ENCODE measurements at places on chromosomes 3 and 15.

DNA sequence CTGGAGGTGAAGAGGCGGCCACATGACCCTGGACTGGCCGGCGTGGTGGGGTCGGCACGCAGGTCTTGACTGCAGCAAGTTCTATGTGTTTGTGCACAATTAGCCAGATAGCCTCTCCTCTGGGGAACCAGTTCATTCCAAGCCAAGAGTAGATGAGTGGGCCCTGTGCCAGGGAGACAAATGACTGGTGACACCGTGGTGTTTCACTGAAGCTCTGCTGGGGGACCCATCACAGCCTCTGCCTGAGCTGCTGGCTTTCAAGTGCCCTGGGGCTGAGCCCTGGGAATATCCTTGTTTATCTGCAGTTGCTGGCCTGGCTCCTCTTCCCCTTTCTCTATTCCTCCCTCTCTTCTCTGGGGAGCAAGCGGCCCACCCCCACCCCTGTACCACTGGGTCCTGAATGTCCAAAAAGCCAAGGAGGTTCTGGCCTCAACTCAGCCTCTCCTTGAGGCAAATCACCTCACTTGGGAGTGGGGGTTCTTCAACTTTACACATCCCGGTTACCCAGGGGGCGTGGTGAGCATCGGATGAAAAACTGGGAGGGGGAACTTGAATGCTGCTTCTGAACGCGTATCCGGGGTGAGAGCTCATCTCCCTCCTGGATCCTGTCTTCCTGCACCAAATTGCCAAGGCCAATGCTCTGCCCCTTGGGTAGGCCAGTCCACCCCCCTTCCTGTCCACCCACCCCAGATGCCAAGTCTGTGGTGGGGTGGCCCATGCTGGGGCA, 199.6 kb upstream of the LYSMD4 start:
- H3K27ac ChIP-seq = no peak overlapping the region
- no peaks in the 10 kb centered on the region for H3K36me3 ChIP-seq
- H3K4me3 ChIP-seq = no peak overlapping the region
- H3K27me3 ChIP-seq = peaks cover 27% of the 10 kb centered on the region
- H3K4me1 ChIP-seq = peaks cover 20% of the 10 kb centered on the region
- DNase-seq = no peak

DNA sequence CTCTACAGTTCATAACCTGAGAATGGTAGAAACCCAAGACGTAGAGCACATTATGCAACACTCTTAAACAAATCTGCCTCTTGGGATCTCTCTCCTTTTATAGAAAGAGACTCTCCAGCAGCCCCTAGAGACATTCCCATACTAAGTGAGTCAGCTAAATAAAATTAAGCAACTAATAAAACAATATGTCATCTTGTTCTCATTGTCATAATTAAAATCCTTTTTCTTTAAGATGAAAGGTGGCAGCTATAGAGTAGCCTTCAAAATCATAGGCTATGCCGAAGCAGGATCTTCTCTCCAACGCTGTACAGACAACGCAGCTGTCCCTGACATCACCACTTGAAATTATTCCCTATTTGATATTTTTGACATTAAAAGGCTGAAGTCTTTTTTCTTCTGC, 790.0 kb downstream of the FHIT start:
- H3K36me3 ChIP-seq = no peaks in the 10 kb centered on the region
- no peaks in the 10 kb centered on the region for H3K4me1 ChIP-seq
- no peak for DNase-seq
- no peaks in the 10 kb centered on the region for H3K27me3 ChIP-seq
- H3K4me3 ChIP-seq = no peak overlapping the region

DNA sequence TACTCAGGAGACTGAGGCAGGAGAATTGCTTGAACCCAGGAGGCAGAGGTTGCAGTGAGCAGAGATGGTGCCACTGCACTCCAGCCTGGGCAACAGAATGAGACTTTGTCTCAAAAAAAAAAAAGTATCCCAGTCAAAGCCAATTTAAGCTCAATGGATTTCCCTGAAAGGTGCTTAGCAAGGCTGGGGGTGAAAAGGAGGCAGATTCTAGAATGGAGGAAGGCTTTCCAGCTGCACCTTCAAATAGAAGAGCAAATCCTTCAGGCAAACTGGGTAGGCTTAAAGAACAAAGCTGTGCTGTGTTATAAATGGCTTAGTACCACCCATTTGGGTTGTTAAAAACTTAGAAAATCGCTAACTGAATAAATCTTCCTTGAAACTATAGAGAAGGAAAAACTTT, 3.0 kb upstream of the IFT57 start:
- no peak overlapping the region for H3K4me3 ChIP-seq
- H3K27ac ChIP-seq = no peak overlapping the region

GRCh38 chr3:191753196-191753595, 292.2 kb downstream of the PYDC2 start:
- no peak overlapping the region for H3K27ac ChIP-seq
- H3K27me3 ChIP-seq = no peaks in the 10 kb centered on the region
- H3K4me3 ChIP-seq = no peak overlapping the region
- H3K4me1 ChIP-seq = no peaks in the 10 kb centered on the region
- H3K36me3 ChIP-seq = no peaks in the 10 kb centered on the region
- DNase-seq = no peak

DNA sequence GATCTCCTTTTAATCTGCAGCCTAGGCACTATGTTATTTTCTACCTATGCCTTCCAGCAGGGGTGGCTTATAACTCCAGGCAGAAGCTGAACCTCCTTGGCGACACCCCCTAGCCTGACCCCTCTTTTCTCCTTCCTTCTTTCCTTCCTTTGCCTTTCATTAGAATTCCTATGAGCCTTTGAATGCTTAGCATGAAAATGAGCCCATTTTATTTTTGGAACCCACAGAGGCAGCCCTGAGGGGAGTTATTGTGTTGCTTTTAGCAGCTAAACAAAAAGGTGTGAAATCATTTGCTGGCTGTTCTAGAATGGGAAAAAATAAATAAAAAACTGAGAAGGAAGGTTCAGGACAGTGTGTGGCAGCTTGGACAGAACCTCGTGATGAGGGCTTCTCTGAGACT, 164.6 kb upstream of the ICE2 start:
- peak overlapping the region; percentile 82 for H3K27ac ChIP-seq
- H3K27me3 ChIP-seq = no peaks in the 10 kb centered on the region
- peaks cover 36% of the 10 kb centered on the region for H3K4me1 ChIP-seq
- DNase-seq = peak; percentile 37

DNA sequence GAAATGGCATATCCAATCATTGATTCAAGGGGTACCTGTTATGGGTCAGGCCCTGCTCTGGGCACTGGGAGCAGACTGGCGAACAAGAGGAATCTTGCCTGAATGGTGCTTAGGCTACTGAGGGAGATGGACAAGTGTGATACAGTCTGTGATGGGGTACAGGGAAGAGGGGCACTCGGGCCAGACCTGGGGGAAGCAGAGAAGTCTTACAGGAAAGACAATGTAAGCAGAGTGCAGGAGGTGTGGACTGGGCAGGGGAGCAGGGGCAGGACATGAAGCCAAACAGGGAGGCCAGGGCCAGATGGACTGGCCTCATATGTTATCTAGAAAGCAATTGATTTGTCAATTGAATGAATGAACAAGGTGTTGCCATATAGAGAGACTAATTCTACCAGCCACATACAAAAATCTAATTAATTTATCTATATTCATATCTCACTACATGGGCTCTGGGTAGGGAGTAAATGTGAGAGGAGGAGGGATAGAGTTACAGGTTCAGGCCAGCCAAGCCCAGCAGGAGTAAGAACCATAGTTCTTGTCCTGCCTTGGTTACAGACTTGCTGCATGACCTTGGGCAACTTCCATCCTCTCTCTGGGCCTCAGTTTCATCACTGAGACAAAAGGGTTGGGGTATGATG, 3.6 kb upstream of the IGDCC4 start:
- no peak overlapping the region for H3K4me3 ChIP-seq
- H3K27me3 ChIP-seq = peaks cover 21% of the 10 kb centered on the region
- no peak overlapping the region for H3K27ac ChIP-seq
- H3K36me3 ChIP-seq = no peaks in the 10 kb centered on the region
- DNase-seq = no peak

GRCh38 chr15:99135194-99135593, 30.3 kb downstream of the SYNM start:
- no peak overlapping the region for H3K4me3 ChIP-seq
- H3K4me1 ChIP-seq = no peaks in the 10 kb centered on the region
- DNase-seq = no peak
- H3K27me3 ChIP-seq = no peaks in the 10 kb centered on the region
- H3K27ac ChIP-seq = no peak overlapping the region
- no peaks in the 10 kb centered on the region for H3K36me3 ChIP-seq
